ENCODE measurements at places on chromosomes 1 and 21.

- H3K27ac ChIP-seq = no peak overlapping the region
- no peaks in the 10 kb centered on the region for H3K36me3 ChIP-seq
- H3K4me3 ChIP-seq = no peak overlapping the region
- H3K27me3 ChIP-seq = no peaks in the 10 kb centered on the region
Observed at GRCh38 chr1:211935448-211935970, 99.8 kb downstream of the INTS7 start.

DNA sequence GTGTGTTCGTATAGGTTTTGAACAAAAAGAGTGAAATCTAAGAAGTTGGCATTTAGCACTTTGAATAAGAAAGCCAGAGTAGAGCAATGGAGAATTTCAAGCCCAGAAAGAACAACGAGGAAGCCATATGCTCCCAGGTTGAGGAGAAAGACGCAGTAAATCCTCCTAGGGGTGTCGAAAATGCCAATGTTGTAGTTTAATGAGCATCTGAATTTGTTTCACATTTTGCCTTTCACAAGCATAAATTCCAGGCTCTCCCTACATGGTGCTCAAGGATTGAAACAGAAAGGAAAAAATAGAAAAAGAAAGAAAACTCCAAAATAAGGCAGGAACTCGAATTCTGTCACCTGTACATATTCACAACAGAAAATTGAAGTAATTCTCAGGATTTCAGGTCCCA, 264.7 kb upstream of the SGIP1 start:
- no peaks in the 10 kb centered on the region for H3K27me3 ChIP-seq
- DNase-seq = no peak
- no peaks in the 10 kb centered on the region for H3K36me3 ChIP-seq
- peaks cover 17% of the 10 kb centered on the region for H3K4me1 ChIP-seq
- H3K4me3 ChIP-seq = no peak overlapping the region

- H3K27ac ChIP-seq = no peak overlapping the region
- peaks cover 96% of the 10 kb centered on the region for H3K36me3 ChIP-seq
- H3K4me3 ChIP-seq = no peak overlapping the region
- no peaks in the 10 kb centered on the region for H3K4me1 ChIP-seq
- no peaks in the 10 kb centered on the region for H3K27me3 ChIP-seq
Observed at GRCh38 chr1:55089683-55090082, 50.3 kb downstream of the PCSK9 start.

GRCh38 chr1:918353-918752, 5.4 kb upstream of the SAMD11 start:
- no peak for DNase-seq
- H3K4me1 ChIP-seq = peaks cover 26% of the 10 kb centered on the region
- H3K27ac ChIP-seq = no peak overlapping the region
- H3K36me3 ChIP-seq = no peaks in the 10 kb centered on the region

- H3K27me3 ChIP-seq = no peaks in the 10 kb centered on the region
- H3K36me3 ChIP-seq = no peaks in the 10 kb centered on the region
- H3K4me1 ChIP-seq = no peaks in the 10 kb centered on the region
- H3K27ac ChIP-seq = no peak overlapping the region
- DNase-seq = no peak
Observed at GRCh38 chr1:116870300-116870699, 39.4 kb upstream of the PTGFRN start.
